ENCODE measurements at places on chromosomes 3 and 15. TPM values are rescaled to one million over a fixed set of nuclear protein-coding genes. Genes with fewer than 3 reads are reported as not detected.

DNA sequence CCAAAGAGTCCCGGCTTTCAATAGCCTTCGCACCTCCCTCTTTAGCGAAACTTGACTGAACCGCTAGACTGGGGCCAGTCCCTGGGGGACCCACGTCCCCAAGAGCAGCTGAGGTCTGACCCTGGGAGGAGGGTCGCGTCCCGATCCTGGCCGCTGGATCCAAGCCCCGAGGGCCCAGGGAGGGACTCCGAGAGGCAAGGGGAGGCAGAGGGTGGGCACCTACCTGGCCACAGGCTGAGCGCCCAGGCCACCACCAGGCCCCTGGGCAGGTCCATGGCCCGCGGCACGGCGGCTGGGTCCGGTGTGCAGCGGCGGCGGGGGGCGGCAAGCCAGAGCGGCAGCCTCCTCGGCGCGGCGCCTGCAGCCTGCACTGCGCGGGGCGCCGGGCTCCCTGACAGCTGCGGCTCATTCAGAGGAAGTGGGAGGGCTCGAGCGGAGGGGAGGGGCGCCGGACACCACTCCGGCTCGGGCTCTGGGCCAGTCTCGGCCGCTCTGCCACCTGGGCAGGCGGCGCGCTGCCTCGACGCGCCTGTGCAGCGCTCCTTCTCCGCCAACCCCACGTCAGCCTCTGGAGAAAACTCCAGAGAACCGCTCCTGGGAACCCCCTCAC lies at the start of gene ITGA11:
Gene ITGA11, minus strand, starts transcription at position 372 of the 610 bp plus-strand sequence. Its CDS starts 97 bp downstream, at position 275.
- H3K4me3 ChIP-seq = peak within 1 kb of the TSS; percentile 47
- no peak within 1 kb of the TSS for H3K27ac ChIP-seq
- peaks cover 96% of the 10 kb centered on the region for H3K27me3 ChIP-seq
- no peaks in the 10 kb centered on the region for H3K36me3 ChIP-seq
- peaks cover 6% of the 10 kb centered on the region for H3K4me1 ChIP-seq

DNA sequence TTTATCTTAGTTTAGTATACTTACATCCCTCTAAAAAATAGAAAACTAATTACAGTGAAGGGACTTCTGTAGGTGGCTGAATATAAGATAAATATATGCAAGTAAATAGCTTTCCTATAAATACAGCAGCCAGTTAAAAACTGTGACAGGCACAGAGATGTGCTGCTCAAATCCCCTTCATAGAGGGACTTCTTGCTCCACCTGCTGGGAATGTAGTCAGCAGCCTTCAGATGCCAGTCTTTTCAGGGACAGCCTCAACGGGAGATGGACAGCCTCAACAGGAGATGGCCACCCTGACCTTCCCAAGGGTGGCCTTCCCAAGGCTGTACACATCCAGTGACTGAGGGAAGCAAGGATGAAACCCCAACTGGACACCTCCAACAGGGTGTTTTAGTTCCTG lies 15.7 kb upstream of the PRR23E start:
- peaks cover 78% of the 10 kb centered on the region for H3K27me3 ChIP-seq
- H3K4me3 ChIP-seq = no peak overlapping the region
- no peak overlapping the region for H3K27ac ChIP-seq
- H3K4me1 ChIP-seq = no peaks in the 10 kb centered on the region

- H3K4me1 ChIP-seq = peaks cover 80% of the 10 kb centered on the region
- no peaks in the 10 kb centered on the region for H3K36me3 ChIP-seq
- H3K4me3 ChIP-seq = no peak overlapping the region
Measured at GRCh38 chr3:134338201-134338512, 36.1 kb downstream of the AMOTL2 start.

DNA sequence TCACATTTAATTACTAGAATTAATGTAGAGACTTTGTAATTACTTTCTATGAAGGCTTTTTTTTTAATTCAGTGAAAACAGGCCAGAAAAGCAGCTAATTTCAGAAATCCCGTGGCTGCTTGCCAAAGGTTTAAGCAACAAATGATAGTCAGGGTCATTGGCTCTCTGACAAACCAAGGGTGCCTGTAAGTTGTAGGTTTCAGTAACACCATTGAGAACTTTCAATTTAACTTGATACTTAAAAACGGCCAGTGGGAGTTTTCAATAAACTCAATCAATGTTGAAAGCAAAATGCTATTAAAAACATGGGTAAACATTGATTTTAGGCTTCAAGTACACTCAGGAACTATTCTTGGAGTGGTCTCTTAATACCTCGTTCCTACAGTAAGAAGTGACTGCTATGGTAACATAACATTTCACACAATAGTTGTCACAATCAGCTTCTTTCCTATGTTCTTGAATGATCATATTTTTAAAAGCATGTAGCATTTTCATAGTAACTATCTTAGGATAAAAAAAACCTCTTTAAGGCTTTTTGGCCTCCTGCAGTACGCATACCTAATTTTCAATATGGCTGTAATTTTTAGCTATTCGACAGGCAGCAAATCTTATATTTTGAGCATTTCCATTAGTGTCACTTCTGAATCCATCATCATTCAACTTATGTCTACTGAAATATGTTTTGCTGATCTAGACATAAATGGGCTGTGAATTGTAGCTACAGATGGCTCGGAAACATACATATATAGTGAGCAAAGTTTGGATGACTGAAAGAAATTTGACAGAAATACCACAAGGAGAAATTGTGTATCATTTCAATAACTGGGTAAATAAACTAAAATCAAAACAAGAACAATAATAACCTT lies 592.1 kb upstream of the GBE1 start:
- H3K4me3 ChIP-seq = no peak overlapping the region
- H3K4me1 ChIP-seq = no peaks in the 10 kb centered on the region
- H3K27me3 ChIP-seq = no peaks in the 10 kb centered on the region
- H3K36me3 ChIP-seq = no peaks in the 10 kb centered on the region

GRCh38 chr3:48247401-48247811 lies 6.5 kb downstream of the ZNF589 start:
- H3K4me1 ChIP-seq = no peaks in the 10 kb centered on the region
- no peak for DNase-seq
- H3K36me3 ChIP-seq = no peaks in the 10 kb centered on the region
- no peaks in the 10 kb centered on the region for H3K27me3 ChIP-seq
- no peak overlapping the region for H3K27ac ChIP-seq

DNA sequence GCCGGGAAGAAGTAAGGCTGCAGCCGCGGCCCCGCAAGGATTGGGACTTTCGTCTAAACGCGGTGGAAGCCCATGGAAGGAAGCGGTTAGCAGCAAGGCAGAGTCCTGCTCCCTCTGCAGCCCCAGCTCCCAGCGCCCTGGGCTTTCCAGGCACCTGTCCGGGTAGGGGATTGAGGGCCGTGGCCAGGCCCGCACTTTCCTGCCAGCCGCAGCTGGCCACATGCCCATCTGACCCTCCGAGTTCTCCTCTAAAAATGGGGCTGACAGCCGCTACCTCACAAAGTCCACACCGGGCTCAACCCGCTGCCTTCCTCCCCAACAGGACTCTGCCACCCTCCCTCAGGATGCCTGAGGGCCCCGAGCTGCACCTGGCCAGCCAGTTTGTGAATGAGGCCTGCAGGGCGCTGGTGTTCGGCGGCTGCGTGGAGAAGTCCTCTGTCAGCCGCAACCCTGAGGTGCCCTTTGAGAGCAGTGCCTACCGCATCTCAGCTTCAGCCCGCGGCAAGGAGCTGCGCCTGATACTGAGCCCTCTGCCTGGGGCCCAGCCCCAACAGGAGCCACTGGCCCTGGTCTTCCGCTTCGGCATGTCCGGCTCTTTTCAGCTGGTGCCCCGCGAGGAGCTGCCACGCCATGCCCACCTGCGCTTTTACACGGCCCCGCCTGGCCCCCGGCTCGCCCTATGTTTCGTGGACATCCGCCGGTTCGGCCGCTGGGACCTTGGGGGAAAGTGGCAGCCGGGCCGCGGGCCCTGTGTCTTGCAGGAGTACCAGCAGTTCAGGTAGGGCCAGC lies 1.9 kb downstream of the NEIL1 start:
- peaks cover 13% of the 10 kb centered on the region for H3K4me1 ChIP-seq
- H3K4me3 ChIP-seq = peak overlapping the region; percentile 81
- H3K27ac ChIP-seq = peak overlapping the region; percentile 76
- H3K36me3 ChIP-seq = peaks cover 65% of the 10 kb centered on the region
- DNase-seq = peak; percentile 21

DNA sequence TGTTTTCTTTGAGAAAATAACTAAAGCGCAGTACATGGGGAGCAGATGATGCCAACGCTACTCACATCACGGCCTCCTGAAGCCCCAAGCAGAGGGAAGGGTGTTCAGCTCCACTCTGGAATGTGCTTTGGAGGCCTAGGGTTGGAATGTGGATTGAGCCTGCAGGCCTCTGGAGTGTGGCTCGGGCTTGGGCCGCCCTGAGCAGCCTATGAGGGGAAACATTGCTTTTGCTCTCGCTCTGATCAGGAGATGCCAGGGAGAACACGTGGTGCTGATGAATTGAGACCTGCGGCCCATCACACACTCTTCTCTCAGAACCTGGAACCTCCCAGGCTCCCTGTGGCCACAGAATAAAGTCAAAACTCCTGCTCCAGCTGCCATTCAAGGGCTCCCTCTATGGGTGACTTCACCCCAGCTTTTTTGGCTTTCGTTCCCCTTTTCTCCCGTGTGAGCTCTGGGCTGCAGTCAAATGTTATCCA lies 23.3 kb downstream of the CCDC13 start:
- H3K27me3 ChIP-seq = no peaks in the 10 kb centered on the region
- H3K4me3 ChIP-seq = no peak overlapping the region
- no peak for DNase-seq
- no peaks in the 10 kb centered on the region for H3K36me3 ChIP-seq

- peaks cover under 1% of the 10 kb centered on the region for H3K4me1 ChIP-seq
- no peak overlapping the region for H3K4me3 ChIP-seq
- H3K36me3 ChIP-seq = no peaks in the 10 kb centered on the region
- peaks cover 23% of the 10 kb centered on the region for H3K27me3 ChIP-seq
- no peak for DNase-seq
- H3K27ac ChIP-seq = no peak overlapping the region
Measured at GRCh38 chr3:13547591-13548371, 1.1 kb upstream of the FBLN2 start.

GRCh38 chr3:71688121-71688520 lies 37.1 kb downstream of the EIF4E3 start:
- no peak for DNase-seq
- H3K27ac ChIP-seq = no peak overlapping the region
- no peak overlapping the region for H3K4me3 ChIP-seq
- peaks cover 52% of the 10 kb centered on the region for H3K4me1 ChIP-seq

GRCh38 chr3:10187290-10187876 lies 22.7 kb downstream of the IRAK2 start:
- H3K4me1 ChIP-seq = peaks cover 52% of the 10 kb centered on the region
- H3K27me3 ChIP-seq = no peaks in the 10 kb centered on the region
- H3K36me3 ChIP-seq = peaks cover 76% of the 10 kb centered on the region

DNA sequence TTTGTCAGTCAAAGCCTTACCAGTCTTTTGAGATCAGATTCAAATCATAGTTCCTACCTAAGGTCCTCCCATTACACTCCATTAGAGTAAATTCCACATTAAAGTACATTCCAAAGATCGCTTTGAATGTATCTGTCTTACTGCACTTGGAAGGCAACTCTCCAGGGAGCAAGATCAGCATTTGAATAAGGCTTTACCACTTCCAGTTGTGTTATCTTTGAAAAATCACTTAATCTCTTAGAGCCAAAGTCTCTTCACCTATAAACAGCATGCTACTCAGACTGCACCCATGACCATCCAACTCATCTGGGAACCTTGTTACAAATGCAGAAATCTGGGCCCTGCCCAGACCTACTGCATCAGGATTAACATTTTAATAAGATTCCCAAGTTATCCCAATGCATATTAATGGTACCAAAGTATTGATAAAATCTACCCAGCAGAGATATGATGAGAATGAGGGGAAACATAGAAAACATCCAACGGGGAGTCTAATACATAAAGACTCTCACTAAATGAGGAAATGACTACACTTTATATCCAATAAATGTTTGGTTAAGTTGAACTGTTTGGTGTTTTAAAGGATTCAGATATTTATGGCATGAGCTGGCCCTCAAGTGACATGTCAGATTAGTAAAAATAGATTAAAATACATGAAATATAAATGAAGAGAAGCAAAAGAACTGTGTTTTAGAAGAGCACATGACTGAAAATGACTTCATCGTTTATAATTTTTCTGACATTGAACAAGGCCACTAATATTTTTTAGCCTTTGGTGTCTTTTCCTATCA lies 75.9 kb downstream of the TNIK start:
- H3K4me1 ChIP-seq = peaks cover 34% of the 10 kb centered on the region
- H3K4me3 ChIP-seq = no peak overlapping the region
- DNase-seq = no peak
- no peaks in the 10 kb centered on the region for H3K36me3 ChIP-seq

GRCh38 chr15:69934607-69935006 lies 163.1 kb downstream of the TLE3 start:
- no peaks in the 10 kb centered on the region for H3K4me1 ChIP-seq
- DNase-seq = no peak
- no peaks in the 10 kb centered on the region for H3K36me3 ChIP-seq
- H3K27me3 ChIP-seq = peaks cover 97% of the 10 kb centered on the region
- no peak overlapping the region for H3K27ac ChIP-seq

Gene BFSP2
- not detected for total RNA-seq

Gene KIF7
- total RNA-seq = 1.7 TPM

Gene GUCA1C
- total RNA-seq = not detected

Gene GOLGA6L7
- total RNA-seq = not detected

Data from Calu3 (cell line).